ENCODE measurements at places on chromosomes 3 and 15.

- DNase-seq, result no peak
Observed at GRCh38 chr3:112333381-112334317, 693 bp downstream of the CD200 start.

GRCh38 chr3:42719002-42719401 lies 16.4 kb upstream of the HHATL start:
- no peak for DNase-seq

GRCh38 chr15:77807115-77807514 lies 174.4 kb upstream of the LINGO1 start:
- DNase-seq, result no peak

- no peak for DNase-seq
Observed at GRCh38 chr3:107446706-107447105, 69.5 kb downstream of the CCDC54 start.

- DNase-seq, result no peak
Observed at GRCh38 chr3:152076148-152076547, 192.6 kb upstream of the MBNL1 start.

DNA sequence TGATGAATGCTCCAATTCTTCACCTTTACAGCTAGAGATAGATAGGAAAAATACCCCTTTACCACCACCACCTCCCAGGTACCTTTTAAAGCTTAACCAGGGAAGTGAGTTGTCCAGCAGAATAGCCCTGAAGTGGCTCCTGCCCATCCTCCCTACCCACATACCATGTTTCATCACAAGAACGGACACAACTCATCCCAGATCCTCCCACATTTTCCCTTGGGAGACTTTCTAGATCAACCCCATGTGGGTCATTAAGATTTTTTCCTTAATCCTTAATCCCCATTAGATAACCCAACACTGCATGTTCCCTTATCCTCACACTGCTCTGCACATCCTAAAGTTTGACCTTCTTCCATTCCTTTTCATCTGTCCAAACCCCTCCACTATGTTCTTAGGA lies 69.3 kb downstream of the CHST2 start:
- no peak for DNase-seq

DNA sequence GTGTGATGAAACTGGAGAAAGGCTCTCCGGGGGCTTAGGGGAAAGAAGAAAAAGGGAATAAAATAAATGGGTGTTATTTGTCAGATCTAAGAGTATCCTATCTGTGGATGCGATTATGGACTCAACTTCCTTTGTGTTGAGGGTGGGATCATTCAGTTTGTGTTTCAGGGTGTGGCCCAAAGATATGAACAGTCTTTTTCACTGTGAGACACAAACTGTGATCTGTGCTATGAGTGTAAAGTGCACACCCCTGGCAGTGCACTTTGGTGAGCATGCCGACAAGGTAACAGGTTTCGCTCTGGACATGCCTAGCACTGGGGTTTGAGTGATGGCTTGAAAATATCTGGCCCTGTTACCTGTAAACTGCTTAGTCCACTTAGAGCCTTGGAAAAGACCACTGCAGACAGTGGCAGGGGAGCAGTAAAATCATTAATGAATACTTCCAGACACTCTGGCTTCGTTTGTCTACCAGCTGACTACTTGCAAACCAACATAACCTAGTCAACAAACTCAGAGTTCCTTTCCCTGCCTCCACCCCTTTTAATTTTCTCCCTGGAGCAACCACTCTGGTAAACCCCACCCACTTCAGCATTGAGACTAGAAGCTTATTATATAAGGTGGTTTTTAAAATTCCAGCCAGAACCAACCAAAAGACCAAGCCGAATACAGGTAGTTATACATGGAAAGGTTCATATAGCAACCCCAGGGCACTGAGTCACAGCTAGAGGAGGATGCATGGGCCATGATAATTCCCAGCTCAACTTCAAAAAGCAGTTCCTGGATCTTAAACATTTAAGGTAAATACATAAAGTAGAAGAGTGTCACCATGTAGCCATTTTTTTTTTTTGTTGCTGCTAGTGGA lies 55.1 kb downstream of the TAMM41 start:
- DNase-seq, result no peak

DNA sequence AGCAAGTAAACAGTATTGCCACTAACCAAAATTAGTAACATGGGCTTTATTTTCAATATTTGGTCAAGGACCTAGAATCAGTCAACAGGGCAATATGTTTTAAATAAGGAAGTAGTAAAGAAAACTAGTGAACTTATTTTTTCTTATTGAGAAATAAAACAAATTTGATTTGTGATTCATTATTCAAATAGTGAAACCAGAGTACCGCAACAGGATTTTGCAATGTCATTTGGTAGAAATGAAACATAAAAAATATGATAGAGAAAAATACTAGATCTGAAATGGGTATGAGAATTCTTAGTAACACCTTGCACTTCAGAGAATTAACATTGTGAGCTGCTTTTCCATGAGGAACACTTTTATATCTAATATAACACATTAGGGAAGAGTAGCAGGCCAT lies 291.8 kb upstream of the GBE1 start:
- DNase-seq, result no peak

DNA sequence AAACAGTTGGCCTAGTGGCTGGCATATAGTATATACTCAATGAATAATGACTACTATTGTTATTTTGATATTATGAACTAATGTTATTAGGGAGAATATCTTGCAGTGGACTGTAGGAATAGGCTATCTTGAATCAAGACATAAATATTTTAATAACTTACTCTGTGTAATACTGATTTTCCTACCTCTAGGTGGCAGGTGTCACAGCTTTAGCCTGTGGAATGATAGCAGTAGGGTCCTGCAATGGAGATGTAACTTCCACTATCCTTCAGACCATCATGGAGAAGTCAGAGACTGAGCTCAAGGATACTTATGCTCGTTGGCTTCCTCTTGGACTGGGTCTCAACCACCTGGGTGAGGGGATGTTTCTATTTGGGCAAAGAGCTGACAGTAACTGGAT lies 6.5 kb downstream of the PSMD2 start:
- no peak for DNase-seq

DNA sequence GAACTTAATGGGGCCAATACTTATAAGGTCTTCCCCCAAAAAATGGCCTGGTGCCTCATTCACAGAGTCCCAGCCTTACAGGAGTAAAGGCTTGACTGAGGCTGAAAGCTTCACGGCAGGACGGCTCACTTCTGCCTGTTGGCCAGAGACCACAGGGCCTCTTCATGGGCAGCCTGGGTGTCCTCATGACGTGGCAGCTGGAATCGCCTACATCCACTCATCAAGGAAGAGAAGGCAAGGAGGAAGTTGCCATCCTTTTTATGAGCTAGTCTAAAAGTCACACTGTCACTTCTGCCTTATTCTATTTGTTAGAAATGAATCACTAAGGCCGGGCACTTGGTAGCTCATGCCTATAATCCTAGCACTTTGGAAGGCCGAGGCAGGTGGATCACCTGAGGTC lies 89.3 kb upstream of the DGKG start:
- no peak for DNase-seq

- no peak for DNase-seq
Observed at GRCh38 chr15:93049914-93050578, 39.0 kb downstream of the RGMA start.

GRCh38 chr15:69161079-69161877 lies 843 bp downstream of the GLCE start:
- DNase-seq, result no peak

GRCh38 chr15:99347574-99347973 lies 96.3 kb downstream of the LRRC28 start:
- no peak for DNase-seq

DNA sequence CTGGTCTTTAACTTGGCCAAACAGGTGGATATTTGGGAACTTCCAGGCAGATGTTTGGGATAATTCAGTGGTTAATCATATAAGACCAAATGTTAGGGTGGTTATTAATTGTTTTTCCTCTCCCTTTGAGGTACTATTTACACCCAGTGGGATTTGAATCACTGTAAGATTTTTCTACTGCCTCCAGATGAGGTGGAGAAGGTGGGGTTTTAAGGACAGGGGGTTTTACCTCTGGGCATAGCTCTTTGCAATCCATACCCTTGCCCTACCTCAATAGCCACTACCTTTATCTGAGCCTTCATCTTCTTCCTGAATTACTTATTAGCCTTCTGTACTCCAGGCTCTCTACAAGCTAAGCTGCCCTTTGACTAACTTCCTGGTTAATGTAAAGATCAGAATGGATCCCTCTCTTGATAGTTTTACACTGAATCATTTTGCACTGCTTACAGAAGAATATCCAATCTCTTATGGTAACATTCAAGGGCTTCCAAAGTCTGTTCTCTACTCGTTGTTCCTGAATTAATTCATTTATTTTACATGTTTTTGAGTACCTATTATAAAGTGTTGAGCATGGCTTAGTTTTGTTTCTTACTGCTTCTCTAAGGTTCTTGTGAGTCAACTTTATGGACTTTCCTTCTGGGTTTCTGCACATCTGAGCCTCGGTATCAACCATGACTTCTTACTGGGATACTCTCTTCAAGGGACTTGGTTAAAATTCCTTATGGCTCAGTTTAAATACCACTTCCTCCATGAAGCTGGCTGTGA lies 331.2 kb upstream of the TBL1XR1 start:
- no peak for DNase-seq

DNA sequence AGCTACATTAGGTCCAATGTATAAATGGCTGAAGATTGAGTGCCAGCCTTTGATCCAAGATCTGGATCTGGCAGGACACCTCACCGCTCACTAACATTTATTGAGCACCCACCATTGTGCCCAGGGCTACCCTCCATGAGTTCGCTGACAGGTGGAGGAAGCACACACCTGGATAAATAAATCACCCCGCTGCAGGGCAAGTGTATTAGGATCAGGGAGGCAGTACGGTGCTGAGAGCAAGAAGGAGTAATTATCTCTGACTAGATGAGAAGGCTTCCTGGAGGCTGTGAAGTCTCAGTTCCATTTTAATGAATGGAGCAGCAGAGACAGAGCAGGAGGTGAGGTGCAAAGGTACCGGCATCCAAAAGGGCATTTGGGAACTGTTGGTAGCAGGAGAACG lies 104.1 kb downstream of the LIPC start:
- DNase-seq, result no peak

DNA sequence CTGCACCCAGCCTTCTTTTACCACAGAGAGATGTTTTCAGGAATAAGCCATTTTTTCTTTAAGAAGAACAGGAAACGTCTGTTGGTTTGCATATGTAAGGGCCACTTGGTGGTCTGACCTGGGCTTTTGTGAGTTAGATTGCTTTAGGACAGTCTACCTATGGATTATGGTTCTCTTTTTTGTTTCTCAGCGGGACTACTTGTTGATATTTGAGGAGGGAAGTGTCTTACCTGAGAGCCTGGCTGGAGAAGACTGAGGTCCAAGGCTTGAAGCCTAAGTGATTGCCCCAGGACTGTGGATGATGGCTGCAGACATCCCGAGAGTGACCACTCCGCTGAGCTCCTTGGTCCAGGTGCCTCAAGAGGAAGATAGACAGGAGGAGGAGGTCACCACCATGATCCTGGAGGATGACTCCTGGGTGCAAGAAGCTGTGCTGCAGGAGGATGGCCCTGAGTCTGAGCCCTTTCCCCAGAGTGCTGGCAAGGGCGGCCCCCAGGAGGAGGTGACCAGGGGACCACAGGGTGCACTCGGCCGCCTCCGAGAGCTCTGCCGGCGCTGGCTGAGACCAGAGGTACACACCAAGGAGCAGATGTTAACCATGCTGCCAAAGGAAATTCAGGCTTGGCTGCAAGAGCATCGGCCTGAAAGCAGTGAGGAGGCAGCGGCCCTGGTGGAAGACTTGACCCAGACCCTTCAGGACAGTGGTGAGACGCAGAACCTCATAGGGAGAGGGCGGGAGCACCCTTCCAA lies 3.0 kb downstream of the ZSCAN2 start:
- DNase-seq, result no peak

DNA sequence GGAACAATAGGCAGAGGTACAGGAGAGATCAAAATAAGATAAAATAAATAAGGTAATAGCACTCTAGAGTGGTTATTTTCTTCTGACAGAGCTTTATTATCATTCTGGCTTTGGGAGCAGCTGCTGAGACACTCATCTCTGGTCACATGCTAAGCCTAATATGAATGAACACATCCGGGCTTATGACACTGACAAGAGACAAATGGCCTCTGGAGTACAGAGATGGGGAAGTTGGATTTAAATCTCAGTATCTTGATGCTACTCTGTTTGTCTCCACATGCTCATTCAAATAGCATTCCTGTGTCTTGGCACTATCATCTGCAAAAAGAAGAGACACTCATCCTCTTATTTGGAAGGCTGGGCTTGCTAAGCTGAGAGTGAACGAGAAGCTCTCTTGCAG lies 55.6 kb downstream of the TMEM45A start:
- DNase-seq, result no peak

GRCh38 chr15:68151277-68151676 lies 53.9 kb downstream of the CALML4 start:
- no peak for DNase-seq

Data from NCI-H2107 (cell line).